ENCODE measurements at places on chromosomes 6 and 20.
A peak's percentile ranks its signal among the peaks of the same experiment; 100 is the strongest.

GRCh38 chr6:117536317-117536716, 53.8 kb downstream of the DCBLD1 start:
- no peak for DNase-seq

- DNase-seq, result peak; percentile 88
Observed at GRCh38 chr6:159716247-159717096, 10.8 kb upstream of the WTAP start.

DNA sequence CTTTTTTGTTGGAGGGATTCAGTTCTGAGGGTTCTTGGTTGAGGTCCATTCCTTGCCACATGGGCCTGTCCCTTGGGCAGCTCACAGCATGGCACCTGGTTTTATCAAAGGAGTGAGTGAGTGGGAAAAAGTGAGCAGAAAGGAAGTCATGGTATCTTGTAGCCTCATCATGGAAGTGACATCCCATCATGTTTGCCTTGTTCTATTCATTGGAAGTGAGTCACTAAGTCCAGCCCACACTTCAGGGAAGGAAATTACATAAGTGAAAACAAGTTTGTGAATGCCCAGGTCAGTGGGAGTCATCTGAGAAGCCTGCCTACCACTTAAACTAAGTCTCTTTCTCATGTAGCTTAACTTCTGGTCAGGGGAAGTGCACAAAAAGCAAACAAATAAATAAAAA, 32.8 kb upstream of the ZNFX1 start:
- peak; percentile 71 for DNase-seq

GRCh38 chr6:148570456-148570855, 176.4 kb upstream of the UST start:
- no peak for DNase-seq

DNA sequence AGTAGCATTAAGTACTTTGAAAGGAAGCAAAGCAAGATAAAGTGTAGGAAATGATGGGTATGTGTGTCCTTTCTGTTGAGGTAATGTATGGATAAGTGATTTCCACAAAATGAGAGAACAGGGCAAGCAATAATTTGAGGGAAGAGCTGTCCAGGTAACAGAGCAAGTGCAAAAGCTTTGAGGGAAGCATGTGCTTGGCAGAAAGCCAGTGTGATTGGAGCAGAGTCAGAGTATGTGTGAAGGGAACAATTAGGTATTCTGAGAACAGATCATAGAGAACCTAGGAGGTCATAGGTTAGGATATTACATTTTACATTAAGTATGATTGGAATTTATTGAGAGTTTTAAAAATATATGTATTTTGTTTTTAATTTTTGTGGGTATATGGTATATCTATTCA, 30.2 kb upstream of the MAN1A1 start:
- DNase-seq, result no peak

DNA sequence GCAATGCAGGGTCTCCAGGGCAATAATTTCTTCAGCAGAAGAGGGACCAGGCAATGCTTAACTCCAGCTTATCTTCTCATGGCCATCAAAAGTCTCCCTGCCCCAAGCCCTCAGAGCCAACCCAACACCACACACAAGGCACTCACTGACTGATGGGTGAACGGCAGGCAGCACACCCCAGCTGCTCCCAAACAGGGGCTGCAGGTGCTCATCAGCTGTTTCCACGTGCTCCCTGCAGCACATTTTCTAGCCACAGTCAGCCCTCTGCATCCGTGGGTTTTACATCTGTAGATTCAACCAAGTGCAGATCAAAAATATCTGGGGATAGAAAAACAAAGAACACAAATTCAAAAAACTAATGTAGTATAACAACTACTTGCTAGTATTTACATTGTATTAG, 4.0 kb upstream of the GABRR1 start:
- no peak for DNase-seq

DNA sequence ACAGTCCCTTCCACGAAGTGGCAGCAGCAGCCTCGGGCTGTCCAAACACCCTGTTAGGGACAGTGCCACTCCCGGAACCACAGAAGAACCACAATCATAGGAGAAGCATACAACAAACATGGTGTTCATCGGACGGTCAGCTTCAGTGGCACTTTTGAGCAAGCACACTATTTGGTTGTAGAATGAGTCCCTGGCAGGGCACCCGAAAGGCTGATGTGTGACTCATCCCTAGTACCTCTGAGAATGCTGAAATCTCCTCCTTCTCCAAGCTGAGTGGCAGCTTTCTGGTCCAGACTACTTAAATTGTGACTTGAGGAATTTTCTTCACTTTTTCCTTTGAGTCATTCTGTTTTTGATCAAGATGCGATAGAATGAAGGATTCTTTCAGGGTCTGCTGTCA, 282.5 kb downstream of the ESR1 start:
- no peak for DNase-seq

- no peak for DNase-seq
Observed at GRCh38 chr20:48493966-48494365, 333.8 kb downstream of the PREX1 start.

- no peak for DNase-seq
Observed at GRCh38 chr6:122452509-122452908, 19.1 kb downstream of the SERINC1 start.

GRCh38 chr20:1842281-1842680, 52.9 kb upstream of the SIRPA start:
- DNase-seq, result no peak

DNA sequence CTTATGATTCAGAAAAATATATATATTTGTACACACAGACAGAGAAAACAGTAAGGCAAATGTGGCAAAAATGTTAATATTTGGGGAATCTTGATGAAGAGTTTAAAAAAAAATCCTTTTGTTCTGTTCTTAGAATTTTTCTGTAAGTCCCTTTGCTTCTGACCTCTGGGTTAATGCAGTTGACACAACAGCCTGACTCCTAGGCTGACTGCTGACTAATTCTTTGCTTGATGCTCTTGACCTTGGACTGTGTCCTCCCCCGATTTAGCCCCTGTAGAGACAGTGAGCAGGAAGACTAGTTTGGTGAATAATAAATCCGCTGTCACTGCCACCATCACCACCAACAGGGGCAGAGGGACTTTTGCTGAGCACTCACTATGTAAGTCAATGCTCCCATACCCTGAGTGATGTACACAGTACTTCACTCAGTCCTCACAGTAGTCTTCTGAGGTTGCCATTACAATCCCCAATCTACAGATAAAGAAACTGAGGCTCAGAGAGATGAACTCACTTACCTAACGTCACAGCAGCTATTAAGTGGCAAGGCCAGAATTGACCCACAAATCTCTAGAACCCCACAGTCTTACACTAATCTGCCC, 71.7 kb downstream of the SNX5 start:
- DNase-seq, result peak; percentile 10

- peak; percentile 22 for DNase-seq
Observed at GRCh38 chr6:148885925-148886845, 139.4 kb downstream of the UST start.

DNA sequence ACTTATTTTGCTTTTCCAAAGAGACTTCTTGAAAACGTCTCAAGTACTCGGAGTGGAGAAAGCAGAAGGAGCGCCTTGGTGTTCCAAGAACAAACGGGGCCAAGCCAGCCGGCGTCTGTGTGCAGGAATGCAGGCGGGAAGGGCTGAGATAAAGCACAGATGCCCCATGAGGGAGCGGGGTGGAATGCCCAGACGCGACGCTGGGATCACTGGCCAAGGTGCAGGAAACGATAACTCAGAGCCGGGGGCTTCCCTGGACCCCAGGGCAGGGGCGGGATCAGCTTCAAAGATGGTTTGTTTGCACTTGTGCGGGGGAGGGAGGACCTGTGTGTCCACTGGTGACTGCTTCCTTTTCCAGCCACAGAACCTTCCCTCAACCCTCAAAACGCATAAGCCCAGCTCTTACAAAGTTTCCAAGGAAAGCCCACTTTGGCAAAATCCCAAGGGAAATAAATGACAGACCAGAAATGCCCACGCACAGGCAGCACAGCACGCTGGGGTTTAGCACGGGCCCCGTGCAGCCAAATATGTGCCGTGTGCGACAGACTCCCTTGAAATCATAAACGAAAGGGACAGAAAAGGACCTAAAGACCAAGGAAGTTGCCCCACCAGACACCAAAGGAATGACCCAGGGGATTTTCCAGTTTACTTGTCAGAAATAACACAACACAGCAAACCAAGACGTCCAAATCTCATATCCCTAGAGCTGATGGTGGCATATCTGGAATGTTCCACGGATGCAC, 113.9 kb downstream of the NFATC2 start:
- DNase-seq, result no peak

GRCh38 chr6:162627825-162628224, 99.7 kb downstream of the PRKN start:
- no peak for DNase-seq

- DNase-seq, result no peak
Observed at GRCh38 chr6:16929809-16930208, 168.5 kb upstream of the ATXN1 start.

- no peak for DNase-seq
Observed at GRCh38 chr6:4564801-4565271, 211.4 kb upstream of the CDYL start.

GRCh38 chr6:20686142-20686541, 151.9 kb downstream of the CDKAL1 start:
- no peak for DNase-seq

DNA sequence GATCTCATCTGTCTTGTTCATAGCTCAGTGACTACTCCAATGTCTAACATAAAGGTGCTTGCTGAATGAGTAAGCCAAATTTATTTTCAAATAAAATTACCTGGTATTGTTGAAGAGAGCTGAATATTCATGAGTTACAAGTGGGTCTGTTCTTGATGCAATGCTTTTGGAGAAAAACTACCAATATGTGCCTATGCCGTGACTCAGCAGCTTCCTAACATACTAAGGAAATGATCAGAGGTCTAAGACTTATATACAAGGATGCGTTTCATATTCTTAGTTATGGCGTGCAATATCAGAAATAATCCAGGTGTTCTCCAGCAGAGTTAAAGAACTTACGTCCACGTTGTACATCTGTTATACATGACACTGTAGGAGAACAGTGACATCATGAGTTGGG, 5.1 kb downstream of the FAM120B start:
- DNase-seq, result peak; percentile 68

DNA sequence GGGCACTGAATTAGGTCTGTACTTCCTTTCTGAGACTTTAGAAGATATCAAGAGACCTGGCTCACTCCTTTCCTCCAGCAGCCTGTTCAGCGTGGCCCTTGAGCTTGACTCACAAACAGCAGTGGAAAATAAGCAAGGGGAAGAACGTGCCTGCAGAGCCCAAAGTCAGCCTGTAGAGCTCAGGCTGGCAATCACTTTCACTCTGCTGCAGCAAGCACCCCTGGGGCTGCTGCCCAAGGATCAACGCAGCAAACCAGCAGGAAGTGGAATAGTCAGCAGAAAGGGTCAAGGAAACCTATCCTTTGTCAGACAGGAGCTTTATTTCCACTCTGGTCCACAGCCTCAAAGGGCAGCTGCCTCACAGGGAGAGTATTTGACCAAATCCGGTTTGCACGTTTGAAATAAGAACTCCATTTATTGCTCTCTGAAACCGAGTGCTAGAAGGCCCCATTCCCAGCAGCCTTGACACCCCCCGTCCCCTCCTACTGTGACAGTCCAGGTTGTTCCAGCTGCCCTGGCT, 77.4 kb downstream of the PRDM1 start:
- DNase-seq, result peak; percentile 38

DNA sequence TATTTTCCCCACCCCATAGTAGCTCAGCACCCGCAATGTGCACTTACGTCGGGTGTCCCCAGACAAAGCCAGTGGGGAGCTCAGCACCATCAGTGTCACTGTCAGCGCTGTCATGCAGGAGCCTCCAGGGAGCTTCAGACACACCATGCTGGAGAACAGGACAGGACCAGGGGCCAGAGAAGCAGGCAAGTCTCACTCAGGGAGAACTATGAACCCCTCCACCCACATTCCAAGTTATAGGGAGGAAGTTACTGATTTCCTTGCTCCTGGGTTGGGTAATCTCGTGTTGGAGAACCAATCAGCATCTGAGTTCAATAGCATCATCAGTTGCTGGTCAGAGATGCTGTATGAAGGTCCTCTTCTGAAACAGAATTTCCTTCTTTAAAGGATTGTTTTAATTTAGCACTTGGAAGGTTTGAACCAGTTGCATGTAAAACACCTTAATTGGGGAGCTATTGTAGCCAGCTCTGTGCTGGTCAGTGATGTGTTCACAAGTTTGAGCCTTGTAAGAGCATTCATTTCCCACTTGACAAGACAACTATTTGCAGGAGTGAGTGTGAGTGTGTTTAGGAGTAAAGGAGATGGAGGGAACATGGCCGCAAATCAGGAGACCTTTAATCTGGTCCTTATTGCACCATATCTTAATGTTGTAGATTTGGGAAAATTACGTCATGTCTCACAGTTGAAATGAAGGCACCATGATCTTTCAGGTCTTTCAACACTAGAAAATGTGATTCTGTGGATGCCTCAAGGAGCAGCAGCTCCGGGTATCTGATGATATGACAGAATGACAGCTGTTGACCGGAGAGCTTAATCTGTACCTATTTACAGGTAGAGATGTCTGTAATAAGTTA, at the start of gene HLA-DRB1:
HLA-DRB1 (minus strand) TSS at position 253 of the 854 bp plus-strand sequence; CDS start at position 147, 106 bp downstream.
- peak; percentile 28 for DNase-seq

- no peak for DNase-seq
Observed at GRCh38 chr6:30840935-30841643, 43.2 kb upstream of the DDR1 start.

- DNase-seq, result peak; percentile 98
Observed at GRCh38 chr6:36822506-36823269, 16.6 kb downstream of the CPNE5 start.

- DNase-seq, result no peak
Observed at GRCh38 chr20:12040261-12040660, 122.6 kb downstream of the BTBD3 start.

- DNase-seq, result no peak
Observed at GRCh38 chr6:5536644-5537043, 275.3 kb downstream of the FARS2 start.

- no peak for DNase-seq
Observed at GRCh38 chr6:4441981-4442434, 306.6 kb upstream of the ECI2 start.

GRCh38 chr6:12170351-12171092, 119.6 kb upstream of the EDN1 start:
- DNase-seq, result no peak

DNA sequence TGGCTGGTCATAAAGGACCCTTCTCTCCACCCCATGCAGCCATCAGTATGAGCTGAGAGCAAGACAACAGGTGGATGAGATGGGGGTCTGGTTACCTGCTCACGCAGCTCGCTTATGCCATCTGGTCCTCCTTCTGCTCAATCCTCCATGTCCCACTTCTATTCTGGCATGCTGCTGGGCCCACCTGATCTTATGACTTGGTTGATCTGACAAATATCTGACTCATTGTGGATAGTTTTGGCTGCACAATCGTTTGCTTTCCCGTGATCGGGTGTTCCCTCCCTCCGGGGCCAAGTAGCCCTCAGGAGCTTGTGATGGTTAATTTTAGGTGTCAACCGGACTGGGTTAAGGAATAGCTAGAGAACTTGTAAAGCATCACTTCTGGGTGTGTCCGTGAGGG, 26.6 kb upstream of the ELMO2 start:
- no peak for DNase-seq

- no peak for DNase-seq
Observed at GRCh38 chr6:157905590-157906342, 75.9 kb upstream of the SYNJ2 start.

GRCh38 chr6:144535630-144536029, 250.5 kb downstream of the UTRN start:
- DNase-seq, result no peak

Data from lung microvascular endothelial cell (primary cell).